ENCODE measurements at places on chromosomes 6 and 20.

DNA sequence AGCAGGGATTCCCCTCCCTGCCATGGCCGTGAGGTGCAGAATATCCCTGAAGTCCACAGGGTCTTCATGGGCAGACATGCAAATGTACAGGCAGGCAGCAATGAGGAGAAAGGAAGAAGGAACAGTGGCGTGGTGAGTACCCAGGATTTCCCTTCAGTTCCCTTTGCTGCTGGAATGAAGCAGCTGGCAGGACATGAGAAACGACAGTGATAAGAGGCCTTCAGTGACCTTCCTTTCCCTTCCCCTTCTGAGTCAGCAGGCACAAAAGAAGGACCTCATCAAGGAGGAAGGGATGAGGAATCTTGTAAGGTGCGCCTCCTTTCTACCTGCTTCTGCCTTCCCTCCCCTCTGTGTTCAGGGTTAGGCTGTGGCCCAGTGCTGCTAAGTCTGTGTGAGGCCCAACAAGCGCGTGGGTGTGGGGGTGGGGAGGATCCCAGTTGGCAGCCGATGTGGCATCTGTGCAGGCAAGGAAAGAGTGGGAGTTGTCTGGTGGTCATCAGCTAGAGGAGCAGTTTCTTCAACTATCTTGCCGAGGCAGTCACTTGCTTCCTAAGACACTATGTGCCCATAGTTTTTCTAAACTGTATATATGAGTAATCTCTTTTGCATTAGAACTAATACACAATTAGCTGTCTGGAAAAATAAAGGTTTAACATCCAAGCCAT is 29.5 kb upstream of the FBXO9 start:
- DNase-seq, result no peak

DNA sequence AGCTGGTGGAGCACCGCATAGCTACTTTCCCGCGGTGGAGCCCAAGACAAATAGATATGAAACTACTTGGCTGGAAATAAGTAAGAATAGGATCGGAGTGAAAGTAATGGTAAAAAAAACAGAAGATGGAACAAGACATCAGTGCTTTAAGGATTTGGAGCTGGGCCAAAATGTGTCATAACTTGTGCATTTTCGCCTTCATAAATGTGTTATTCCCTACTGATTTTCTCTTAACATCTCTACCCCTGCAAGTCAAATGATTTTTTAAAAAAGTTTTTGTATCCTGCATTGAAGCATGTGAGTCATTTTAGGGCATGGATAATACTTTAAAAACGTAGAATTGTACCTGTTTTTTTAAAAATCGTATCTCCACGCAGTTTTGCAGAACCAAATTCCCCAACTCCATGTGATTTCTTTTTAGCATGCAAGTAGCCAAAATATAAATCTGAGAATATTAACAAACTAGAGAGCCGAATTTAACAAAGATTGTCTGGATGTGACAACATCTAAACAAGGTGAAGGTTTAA is 882 bp upstream of the FAM184A start:
- peak; percentile 11 for DNase-seq

- no peak for DNase-seq
These were observed at the start of gene CNBD2 for GRCh38 chr20:35967979-35968640. Gene CNBD2 (plus strand): TSS chr20:35968590. CDS start chr20:35968763, 173 bp downstream.

DNA sequence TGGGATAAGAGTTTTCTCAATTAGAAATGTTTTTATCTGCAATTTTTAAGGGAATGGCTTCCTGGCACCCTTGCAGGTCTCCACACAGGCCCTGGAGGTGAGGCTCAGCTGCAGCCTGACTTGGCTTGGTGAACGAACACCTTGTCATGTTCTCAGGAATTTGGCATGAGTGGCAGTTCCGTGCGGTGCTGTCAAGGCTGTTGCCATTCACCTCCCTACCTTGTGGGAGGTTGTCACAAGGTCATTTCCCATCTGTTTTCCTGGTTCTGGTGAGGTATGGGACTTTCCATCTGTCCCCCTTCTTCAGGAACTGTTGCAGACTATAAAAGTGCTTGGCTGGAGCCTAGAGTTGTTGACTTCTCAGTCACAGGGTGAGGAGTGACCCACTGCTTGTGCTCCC is 82.9 kb downstream of the ELOVL4 start:
- DNase-seq, result no peak

DNA sequence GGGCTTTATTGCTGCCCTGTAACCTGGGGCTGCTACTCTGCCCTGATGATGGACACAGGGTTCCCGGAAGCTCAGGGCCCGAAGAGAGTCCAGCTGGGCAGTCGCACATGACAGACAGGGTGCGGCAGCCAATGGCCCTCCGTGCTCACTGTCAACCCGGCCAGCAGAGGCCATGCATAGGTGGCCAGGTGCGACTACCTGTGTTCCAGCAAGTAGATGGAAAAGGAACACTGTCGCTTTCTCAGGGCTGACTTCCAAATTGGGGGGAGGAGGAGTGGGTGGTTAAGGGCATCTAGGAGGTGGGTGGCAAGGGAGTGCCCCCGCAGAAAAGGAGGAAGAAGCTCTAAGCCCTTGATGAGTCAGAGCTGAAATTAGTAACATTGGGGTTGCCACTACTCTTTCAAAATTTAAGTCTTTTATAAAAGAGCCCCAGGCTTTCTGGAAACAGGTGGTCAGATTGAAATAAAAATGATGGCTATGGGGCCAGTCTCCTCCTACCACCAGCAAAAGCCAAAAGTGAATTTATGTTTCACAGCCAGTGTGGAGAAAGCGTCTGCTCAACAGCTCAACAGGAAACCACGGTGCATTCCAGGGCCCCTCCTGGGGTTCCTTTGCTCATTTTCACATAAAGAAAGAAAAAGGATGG is 2.3 kb upstream of the RAMACL start:
- DNase-seq, result no peak

GRCh38 chr6:169938262-169938701 is 186.9 kb downstream of the ERMARD start:
- no peak for DNase-seq

DNA sequence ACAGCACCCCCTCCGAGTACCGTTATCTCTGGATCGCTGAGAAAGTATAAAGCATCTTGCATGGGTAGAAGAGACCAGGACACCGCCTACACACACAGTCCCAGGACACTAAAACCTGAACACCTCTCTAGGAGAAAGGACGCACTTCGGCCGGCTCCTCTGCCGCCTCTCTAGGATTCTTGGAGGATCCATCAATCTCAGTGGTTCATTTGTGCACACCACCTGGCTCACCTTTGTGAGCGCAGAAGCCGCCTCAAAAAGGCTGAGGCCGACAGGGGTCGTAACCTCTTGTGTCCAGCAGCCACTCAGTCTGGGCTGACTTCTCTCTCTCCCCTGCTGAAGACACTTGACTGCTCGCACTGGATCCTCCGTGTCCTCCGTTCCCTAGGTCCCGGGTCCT is 13.5 kb downstream of the ZSCAN23 start:
- DNase-seq, result no peak

DNA sequence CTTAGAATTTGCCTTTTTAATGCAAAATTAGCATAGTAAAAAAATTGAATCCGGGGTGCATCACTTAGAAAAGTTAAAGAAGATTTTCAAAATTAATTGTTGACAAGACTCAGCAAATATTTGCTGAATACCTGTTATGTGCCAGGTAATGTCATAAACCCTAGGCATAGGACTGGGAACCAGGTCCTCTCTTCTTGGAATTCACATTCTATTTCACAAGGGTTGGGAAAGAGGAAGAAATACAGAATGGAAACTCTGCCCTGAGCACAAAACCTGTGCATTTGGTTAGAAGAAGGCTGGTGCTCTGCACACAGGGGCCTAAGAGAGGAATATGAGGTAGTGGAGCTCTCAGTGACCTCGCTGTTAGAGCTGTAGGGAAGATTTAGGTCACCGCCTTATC is 573.8 kb upstream of the AGPAT4 start:
- DNase-seq, result no peak

DNA sequence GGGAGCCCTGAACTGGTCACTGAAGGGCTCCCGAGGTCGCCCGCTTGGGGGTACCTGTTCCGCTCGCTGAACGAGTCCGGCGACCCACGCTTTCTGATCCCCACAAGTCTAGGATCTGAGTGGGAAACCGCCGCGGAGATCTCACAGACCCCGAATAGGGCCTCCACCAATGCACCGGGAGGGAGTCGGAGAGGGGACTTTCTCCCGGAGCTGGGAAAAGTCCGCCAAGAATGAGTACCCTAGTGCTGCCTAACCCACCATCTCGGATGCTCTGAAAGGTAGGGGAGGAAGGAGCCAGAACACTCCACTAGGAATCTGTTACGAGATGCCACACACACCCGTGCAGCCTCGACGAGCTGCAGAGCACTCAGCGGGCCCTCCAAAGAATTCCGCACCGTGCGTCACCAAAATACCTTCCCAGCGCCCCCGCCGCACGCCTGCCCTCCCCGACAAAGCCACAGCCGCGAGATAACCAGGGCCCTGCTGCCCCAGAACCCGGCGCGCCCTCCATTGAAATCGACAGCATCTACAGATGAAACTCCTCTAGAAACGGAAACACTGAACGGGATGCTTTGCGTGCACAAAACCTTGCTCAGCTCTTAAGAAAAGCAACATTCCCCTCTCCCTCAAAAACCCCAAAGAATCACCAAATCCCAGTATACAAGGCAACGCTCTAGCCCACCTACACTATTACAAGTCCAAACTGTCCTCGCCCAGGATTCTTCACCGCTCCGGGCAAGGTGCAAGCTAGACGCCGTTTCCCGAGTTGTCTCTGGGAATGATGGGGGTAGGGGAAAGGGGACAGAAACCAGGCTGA is 686 bp downstream of the COL12A1 start:
- no peak for DNase-seq

GRCh38 chr20:33789109-33789857 is 21.9 kb upstream of the CHMP4B start:
- no peak for DNase-seq

DNA sequence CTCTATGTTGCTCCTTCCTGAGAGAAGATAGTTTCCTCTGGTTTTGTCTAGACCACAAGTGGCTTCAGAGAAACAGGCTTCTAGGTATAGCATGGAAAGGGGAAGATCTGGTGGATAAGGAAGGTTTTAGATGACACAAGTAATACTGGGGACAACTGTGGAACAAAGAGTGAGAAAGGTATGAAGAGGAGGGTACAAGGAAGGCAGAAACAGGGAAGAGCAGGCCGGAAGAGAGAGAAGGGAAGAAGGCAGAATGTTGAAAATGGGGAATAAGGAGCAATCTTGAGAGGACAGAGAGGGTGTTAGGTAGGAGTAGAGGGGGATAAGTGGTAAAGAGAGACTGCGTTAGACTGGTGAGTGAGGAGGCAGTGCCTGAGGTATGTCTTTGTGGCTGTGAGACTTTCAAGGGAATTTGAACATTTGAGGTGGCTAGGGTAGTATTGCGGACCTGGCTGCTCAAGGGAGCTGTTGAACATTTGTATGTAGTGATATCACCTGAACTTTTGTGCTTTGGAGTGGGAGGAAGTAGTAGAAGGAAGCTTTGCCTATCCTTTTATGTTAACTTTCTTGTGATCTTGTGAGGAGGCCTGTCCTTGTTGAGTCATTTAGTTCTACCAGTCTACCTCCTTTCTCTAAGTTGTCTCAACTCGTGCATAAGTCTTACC is 69.5 kb downstream of the FOXO3 start:
- no peak for DNase-seq

Data from stimulated activated CD4-positive, alpha-beta T cell treated with anti-CD3 and anti-CD28 coated beads, Interleukin-15, amount 100 ng/mL, for 48 hours (primary cell).